ENCODE measurements at places on chromosomes 2 and 18.

GRCh38 chr2:86275384-86275799, 62.0 kb downstream of the REEP1 start:
- no peak for DNase-seq

- no peak for DNase-seq
Observed at GRCh38 chr2:31051258-31052140, 86.7 kb downstream of the GALNT14 start.

GRCh38 chr2:204152616-204153015, 216.1 kb downstream of the ICOS start:
- no peak for DNase-seq

DNA sequence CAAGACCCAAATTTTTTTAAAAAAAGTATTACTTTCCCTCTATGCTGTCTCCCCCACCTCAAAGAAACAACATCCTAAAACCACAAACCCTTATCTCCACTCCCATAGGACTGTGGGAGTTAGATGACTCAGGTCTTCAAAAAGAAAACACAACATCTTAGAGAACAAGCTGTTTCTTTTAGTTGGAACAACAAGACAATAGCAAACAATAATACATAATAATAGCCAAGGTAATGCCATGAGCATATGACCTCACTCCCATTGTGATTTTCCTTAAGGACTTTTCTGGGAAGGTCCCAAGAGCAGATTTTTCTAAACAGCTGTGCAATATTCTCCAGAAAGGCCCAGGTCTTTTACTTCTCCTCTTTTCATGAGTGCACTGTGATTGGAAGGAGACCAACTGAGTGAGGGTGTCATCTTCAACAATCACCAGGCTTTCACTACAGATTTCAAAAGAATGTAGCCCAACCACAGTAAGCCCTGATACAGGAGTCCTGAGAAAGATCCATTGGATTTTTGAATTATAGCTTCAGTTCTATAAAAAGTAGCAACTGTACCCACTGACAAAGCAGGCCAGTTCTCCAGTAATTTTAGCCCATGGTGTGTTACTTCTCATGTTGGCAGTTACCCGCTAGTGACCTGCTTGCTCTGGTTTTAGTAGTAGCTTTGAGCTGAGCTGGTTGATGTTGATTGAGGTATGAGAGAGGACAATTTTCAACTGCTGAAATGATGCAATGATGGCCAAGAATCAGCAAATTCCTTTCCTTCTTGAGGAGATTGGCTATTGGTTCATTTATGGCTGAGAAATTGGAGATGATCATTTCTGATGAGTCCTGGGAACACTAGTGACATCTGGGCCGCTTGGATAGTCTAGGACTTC, 144.5 kb upstream of the TCF4 start:
- peak; percentile 68 for DNase-seq

- no peak for DNase-seq
Observed at GRCh38 chr18:30088238-30089015, 954.1 kb downstream of the DSC3 start.

DNA sequence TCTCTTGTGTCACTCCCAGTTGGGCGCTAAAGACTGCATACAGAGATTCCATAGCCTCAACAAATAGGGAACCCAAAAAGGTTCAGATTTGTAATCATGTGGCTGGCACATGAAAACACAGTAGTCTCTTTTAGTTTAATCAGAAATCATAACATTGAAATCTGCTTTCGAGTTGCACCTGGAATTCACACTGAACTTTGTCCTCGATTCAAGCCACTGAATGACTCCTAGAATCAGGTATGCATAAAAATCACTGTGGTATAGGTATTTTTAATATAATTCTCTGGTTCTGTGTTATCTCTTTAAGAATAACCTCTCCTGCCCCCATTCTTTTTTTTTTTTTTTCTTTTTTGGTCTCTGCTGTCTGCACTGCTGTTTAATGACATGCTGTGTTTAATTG, 150.2 kb downstream of the KCNH7 start:
- no peak for DNase-seq

- no peak for DNase-seq
Observed at GRCh38 chr18:41753826-41754225, 201.2 kb upstream of the PIK3C3 start.

DNA sequence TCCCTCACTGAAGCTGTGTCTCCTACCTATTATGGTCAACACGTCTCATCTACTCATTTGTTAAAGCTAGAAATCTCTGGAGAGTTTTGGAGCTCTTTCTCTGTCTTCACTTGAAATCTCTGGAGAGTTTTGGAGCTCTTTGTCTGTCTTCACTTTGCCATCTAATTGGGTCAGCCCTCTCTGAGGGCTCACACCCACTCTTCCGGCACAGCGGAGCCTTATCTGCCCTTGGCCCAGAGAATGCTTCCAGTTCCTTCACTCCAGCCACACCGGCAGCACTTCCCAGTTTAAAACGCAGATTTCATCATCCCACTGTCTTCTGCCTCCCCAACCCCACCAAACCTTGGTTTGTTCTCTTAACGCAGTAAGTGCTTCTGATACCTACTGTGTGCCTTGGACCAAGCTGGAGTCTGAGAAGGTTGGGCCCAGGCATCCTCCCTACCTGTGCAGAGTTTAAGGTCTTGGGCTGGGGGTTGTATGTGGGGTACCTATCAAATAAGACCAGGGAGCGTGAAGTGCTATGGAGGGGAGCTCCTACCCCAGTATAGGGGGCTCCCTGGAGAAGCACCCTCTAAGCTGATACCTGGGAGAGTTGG, 5.0 kb downstream of the HPCAL1 start:
- DNase-seq = peak; percentile 65

GRCh38 chr18:54835944-54836343, 7.7 kb downstream of the RAB27B start:
- DNase-seq = no peak

- no peak for DNase-seq
Observed at GRCh38 chr18:13993730-13994129, 78.4 kb upstream of the MC2R start.

- DNase-seq = peak; percentile 27
Observed at GRCh38 chr2:127145280-127145895, 38.4 kb upstream of the BIN1 start.

GRCh38 chr18:58567453-58568196, 61.3 kb downstream of the ALPK2 start:
- DNase-seq = peak; percentile 98

DNA sequence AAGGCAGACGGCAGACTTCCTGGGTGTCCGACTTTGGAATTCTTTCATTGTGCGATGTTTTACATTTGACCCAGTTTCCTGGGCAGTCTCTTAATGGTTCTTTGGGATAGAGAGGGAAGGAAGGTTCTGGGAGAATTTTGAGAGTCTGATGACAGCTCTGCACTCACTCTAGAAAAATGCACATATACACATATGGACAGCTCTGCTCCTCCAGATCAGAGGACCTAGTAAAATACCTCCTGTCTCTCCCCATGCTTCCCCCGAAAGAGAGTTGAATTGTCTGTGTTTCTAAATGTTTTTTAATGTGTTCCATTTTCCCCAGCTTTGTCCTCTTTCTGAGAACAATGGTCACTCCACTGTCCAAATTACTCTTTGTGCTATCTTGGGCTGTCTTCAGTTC, 102.0 kb upstream of the CXCR4 start:
- DNase-seq = no peak

DNA sequence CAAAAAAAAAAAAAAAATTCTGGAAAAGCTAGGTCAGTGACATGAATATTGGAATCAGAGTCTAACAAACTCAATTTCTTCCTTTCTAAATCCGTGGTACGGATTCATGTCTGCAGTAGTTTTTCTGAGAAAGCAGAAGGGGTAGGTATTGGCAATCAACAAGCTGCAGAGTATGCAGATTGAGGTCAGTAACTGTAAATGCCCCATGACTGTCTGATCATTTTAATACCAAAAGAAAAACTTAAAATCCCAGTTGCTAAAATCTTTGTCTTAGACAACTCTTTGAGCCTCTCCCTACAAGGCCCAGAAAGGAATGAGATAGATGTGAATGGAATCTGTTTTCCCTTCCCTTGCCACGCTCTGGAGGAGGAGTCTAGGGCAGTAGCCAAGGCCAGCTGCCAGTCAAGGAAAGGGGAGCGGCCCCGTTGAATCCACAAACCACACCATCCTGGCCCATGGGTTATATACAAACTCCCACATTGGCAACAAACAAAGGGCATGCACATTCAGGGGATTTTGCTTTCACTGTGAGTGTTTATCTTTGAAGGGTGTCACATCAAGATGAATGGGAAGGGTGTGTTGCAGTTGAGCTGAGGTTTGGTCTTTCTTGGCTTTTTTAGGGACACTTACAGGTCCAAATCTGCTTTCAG, 6.1 kb upstream of the CASP8 start:
- peak; percentile 88 for DNase-seq

DNA sequence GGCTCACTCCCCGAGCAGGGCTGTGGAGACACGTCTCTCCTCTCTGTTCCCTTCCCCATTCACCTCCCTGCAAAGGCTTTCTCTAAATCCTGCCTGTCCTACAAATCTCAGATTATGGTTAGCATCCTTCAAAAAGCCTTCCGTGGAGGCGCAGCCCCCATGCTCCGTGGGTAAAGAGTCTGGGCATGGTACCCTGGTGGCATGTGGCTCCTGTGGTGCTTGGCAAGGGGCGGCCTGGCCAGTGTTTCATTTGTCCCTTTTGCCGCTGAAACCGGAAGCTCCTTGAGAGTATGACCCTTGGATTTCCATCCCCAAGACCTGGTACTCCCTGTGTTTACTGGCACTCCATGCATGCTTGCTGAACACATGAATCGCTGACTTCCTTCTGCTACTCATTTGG, 839.3 kb upstream of the SALL3 start:
- no peak for DNase-seq

DNA sequence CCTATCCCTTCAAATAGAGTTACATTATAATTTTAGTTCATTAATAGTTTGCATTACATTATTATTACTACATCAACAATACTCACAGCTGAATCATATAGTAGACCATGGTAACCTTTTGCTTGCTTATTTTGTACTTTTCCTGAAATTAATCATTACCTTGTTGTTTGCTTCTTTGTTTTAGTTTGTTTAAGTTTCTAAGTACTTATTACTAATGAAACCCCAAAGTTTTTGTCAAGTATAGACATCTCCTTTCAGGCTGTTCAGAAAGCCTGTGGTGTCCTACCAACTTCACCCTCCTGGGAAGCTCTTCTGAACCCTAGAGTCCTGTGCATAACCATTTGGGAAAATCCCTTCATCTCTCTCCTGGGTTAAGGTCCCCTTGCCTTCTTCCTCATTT, 43.5 kb upstream of the LAPTM4A start:
- no peak for DNase-seq

- peak; percentile 91 for DNase-seq
Observed at GRCh38 chr2:205245652-205246051, 436.6 kb upstream of the NRP2 start.

- no peak for DNase-seq
Observed at GRCh38 chr2:85329181-85329651, 1.4 kb upstream of the TGOLN2 start.

DNA sequence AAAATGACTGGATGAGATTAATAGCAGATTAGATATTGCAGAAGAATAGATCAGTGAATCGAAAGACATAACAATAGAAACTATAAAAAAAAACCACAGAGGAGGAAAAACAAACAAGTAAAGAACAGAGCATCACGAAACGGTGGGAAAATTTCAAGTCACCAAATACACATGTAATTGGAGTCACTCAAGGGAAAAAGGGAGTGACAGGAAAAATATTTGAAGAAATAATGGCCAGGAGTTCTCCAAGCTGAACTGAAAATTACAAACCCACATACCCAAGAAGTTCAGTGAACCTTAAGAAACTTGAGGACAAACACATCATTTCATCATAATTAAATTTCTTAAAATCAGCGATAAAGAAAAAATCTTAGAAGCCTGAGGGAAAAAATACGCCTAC, 11.0 kb upstream of the IL1R1 start:
- no peak for DNase-seq

GRCh38 chr2:43057742-43058725, 168.4 kb downstream of the ZFP36L2 start:
- no peak for DNase-seq

- DNase-seq = no peak
Observed at GRCh38 chr2:122098306-122098705, 342.9 kb downstream of the TSN start.

- DNase-seq = peak; percentile 93
Observed at GRCh38 chr2:157032017-157032416, 225.5 kb upstream of the GALNT5 start.

- DNase-seq = no peak
Observed at GRCh38 chr2:47516360-47517104, 113.6 kb downstream of the MSH2 start.

GRCh38 chr2:65279756-65280155, 52.1 kb downstream of the ACTR2 start:
- DNase-seq = no peak

- no peak for DNase-seq
Observed at GRCh38 chr18:13186687-13187086, 31.9 kb upstream of the LDLRAD4 start.

- DNase-seq = no peak
Observed at GRCh38 chr2:58698620-58699019, 457.5 kb upstream of the FANCL start.

GRCh38 chr18:6401687-6402086, 13.0 kb downstream of the L3MBTL4 start:
- no peak for DNase-seq

GRCh38 chr2:148538375-148538774, 106.2 kb upstream of the EPC2 start:
- DNase-seq = no peak

- no peak for DNase-seq
Observed at GRCh38 chr18:68103561-68103960, 587.0 kb upstream of the DSEL start.

DNA sequence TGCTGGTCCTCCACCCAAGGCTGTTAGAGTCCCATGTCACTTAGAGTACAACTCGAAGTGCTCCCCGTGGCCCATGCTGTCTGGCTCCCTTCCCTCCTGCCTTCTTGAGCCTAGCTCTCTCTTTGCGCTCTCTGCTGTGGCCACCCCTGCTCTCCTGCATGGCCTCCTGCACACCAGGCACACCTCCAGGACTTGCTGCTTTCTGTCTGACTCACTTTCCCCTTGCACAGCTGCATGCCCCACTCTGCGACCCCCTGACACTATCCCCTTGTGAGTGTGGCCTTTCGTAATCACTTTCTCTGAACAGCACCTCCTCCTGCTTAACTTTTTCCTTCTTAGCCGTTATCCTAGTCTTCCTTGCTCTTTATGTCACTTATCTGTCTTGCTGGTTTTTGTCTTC, 343.6 kb downstream of the TGIF1 start:
- peak; percentile 47 for DNase-seq

GRCh38 chr2:121485039-121485438, 45.6 kb upstream of the RNU4ATAC start:
- peak; percentile 89 for DNase-seq

DNA sequence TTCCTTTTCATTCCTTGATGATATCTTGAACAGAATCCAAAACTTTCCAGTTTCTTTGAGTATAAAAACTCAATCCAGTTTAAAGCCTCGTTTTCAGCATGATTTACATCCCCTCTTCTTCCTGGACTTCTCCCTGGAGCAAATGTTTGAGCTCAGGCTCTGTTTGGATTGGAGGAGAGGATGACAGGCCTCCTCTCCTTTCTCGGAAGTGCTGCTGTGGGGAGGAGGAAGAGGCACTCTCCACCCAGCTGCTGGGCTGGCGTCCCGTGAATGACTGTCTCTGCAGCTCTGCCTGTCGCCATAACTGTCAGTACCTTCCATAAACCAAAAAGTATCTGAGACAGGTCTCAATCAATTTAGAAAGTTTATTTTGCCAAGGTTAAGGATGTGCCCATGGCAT, 238.2 kb upstream of the AGAP1 start:
- no peak for DNase-seq

All from fibroblast of the aortic adventitia (primary cell).